ENCODE measurements at places on chromosomes 16 and 17.
A peak's percentile ranks its signal among the peaks of the same experiment; 100 is the strongest.

DNA sequence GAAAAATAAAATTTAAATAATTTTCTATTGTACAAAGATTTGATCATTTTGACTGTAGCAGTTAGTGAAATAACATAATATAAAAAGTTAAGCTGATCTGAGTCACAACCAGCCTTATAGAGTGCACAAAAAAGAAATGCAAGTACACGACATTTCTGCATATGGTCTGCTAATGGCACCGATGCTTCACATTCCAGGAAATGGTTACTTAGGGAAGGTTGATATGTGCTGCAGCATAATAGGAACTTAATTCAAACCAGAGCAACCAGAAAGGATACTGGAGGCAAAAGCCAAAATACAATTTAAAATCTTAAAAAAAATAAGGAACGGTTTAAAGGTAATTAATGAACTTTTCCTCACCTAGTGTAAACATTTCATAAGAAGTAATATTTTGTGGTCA is 10.0 kb upstream of the CFDP1 start:
- no peak for DNase-seq

DNA sequence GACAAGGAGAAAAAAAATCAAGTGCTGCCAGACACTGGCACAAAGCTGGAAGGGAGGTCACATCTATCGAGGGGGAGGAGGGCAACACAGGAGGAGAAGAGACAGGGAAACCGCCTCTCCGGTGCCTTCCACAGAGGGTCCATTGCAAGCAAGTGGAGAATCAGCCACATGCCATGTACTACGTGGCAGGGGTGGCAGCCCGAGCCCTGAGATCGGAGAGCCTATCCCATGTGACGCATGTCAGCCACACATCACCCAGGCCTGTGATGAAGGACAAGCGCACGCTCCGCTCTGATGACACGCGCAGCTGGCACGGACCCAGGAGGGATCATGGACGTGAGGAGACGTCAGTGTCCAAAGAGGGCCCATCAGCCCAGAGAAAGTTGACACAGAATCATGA is 30.1 kb downstream of the ADCY9 start:
- no peak for DNase-seq

DNA sequence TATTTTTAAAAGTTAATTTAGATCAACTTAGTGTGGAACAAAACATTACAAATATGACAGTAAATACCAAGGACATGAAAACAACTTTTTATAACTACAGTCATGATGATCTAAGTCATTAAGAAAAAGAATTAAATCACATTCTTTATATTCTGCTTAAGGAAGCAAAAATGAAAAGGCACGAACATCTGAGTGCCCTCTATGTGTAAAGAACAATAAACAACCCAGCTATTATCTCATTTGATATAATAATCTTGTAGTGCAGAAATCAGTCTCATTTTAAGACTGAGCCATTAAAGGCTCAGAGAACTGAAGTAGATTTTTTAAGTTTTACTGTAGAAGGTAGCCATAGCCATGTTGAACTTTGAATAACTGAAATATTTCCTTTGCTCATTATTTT is 13.4 kb downstream of the MYO1D start:
- DNase-seq: no peak

- DNase-seq: no peak
These were observed 178.2 kb downstream of the CHD9 start for GRCh38 chr16:53232826-53233529.

- DNase-seq: no peak
These were observed 612 bp downstream of the CISD3 start for GRCh38 chr17:38730526-38731379.

DNA sequence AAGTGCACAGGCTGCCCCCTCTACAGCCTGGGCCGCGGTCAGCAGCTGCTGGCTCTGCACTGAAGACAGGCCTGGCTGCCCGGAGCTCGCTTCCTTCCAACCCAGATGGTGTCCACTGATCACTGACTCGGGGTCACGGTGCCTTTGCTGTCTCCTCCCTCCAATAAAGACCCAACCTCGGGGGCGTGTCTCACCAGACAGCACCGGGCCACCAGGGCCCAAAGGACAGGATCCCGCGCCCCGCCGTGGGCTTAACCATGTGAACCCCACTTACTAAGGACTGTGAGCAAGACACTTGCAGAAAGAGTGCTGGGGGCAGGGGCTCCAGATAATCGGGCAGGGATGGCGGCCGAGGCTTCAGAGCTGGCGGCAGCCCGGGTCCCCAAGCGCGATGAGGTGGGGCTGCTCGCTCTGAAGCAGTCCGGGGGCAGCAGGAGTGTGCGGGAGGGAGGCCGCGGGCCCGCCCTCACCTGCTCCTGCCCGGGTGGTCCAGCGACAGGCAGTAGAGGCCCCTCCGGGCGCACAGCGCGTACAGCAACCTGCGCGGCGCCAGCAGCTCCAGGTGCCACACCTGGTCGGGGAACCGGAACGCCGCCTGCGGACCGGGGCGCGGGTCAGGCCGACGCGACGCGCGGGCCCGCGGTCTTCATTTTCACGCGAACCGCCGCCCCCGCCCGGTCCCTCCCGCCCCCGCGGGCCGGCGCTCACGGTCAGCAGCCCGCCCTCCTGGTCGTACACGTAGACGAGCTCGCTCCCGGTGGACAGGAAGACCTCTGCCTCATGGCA is 502 bp downstream of the FAAP100 start:
- DNase-seq: peak; percentile 37

GRCh38 chr17:40347319-40348135 is 17.0 kb downstream of the GJD3 start:
- DNase-seq: no peak

DNA sequence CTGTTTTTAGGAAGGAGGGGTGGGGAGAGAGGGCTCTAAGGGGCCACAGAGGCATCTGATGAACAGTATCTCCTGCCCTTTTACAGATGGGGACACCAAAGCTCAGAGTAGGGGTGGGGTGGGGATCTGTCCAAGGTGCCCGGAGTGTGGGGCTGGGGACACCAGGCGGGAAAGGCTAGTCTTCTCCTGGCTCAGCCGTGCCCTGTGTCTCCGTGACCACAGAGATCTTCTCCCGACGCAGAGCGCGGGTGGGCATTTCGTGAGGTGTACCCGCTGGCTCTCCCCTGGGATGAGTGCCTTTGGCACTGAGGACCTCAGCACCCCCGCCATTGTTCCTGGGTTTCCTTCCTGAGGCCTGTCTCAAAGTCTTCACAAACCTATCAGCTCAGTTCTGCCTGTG is 209.6 kb downstream of the NTN1 start:
- no peak for DNase-seq

DNA sequence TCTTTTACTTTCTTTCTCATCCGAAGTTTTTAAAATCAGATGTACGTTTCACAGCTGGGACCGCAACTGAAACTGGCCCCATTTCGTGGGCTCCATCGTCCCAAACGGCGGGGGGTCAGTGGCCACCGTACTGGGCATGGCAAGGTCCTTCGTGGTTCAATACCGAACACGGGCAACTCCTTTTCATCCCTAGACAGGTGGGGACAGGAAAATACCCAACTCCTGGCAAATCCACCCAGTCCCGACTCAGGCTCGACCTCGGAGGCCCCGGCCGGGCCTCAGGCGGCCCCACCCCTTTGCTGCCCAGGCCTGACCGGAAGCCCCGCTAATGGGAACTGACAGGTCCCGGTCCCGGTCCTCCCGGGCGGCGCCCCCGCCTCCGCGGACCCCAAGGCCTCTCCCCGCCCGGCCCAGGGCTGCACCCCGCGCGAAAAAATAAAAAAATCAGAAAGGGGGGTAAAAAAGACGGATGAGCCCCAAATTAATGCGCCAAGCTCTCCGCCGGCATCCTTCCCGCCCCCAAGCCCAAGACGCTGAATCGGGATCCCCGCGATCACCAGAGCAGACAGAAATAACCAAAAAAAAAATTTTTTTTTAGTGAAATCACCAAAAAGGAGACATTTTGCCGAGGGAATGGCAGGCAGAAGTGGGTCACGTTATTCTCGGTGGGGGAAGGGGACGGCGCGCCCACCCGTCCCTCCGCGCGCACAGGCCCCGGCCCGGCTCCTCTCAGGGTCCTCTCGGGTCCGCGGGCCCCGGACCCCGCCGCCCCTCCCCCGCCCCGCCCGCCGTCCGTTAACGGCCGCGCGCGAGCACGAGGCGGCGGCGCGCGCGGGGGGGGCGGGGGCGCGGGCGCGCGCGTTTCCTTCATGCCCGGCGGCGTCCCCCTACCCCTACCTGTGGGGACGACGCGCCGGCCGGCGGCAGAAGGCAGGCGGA is 562 bp downstream of the ZC3H7A start:
- DNase-seq: peak; percentile 36

DNA sequence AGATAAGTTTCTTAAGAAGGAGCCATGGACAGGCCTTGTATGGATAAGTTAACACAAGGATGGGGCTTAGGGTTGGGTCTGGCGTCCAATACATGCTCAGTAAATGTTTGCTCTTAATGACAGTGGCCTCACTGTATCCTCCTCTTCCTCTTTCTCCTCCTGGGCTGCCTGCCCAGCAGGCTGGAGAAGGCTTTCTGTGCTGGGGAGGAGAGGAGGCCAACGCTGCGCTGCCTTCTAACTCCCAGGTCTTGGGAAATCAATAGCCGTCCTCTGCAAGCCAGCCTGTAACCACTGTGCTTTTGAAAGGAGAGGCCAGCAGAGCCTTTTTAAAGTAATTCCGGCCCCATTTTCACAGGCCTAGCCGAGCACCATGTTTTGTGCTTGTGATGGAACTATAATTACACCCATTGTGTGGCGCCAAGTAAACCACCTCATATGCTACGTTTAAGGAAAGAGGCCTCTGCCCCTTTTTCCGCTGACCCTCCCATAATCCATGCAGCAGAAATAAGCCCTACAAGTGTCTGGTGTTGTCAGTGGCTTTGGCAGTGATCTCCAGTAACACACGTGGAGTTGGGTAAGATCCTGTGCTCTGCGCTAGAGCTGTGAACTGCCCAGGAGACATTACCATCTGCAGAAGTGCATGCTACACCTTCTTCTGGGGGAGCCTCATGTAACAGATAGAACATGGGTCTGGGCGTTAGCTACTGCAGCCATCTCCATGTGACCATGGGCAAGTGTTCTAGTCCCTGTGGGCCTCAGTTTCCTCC is 368.2 kb downstream of the SNX29 start:
- peak; percentile 5 for DNase-seq

GRCh38 chr17:17922070-17922614 is 50.1 kb downstream of the TOM1L2 start:
- no peak for DNase-seq

DNA sequence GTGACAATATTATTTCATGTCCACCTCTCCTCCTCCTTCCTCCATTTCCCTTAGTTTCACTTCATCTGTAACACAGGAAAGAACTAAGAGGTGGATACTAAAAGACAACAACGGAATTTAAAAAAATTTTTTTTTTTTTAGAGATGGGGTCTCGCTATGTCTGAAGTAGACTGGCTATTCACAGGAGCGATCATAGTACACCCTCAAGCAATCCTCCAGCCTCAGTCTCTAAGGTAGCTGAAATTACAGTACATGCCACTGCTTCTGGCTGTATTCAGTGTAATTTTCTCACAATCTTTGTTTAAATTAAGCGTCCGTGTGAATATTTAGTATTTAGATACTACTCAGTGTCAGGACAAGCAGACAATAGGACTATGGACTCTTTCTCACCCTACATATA is 35.6 kb downstream of the FBXL20 start:
- DNase-seq: no peak

DNA sequence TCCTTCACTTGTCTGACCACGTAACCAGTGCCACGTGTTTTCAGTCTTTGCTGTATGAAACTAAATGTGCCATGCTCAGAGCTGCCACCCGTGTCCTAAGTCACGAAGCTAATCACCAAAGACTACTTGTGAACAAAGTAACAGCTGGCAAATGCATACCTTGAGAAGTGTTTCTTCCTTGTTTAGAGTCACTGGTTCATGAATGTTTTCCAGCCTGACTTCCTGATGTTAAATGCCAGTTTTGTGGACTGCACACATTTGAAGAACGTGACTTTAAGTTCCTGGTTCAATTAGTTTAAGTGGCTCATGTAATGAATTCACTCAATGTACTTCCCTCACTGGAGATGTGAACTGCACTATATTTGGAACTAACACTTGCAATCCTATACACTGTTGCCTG is 19.9 kb upstream of the KPNB1 start:
- DNase-seq: peak; percentile 35

DNA sequence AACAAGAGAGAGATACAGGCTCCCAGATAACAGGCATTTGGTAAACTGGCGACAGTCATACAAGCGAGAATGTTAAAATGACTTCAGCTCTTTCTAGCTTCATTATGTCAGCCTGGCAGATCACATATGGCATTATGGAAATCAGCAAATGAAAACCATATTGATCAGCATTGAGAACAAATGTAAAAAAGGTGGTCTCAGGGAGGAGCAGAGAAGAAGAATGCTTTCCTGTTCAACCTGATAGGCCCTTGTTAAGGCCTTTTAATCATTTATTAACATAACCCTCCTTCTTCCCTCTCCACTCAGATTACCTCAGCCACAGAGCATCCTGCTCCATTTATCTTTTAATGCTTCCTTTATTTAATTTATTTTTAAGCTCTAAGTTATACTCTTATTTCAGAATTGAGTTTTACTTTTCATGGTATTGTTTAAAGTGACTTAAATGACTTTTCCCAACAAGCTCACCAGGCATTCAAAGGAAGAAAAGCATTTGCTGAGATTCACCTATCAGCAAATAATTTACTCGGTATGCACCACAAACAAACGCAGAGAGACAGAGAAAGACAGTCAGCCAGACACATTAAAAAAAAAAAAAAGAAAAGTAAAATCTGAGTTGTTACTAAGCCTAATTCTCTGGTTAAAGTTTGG is 243.9 kb upstream of the TBX2 start:
- DNase-seq: no peak

DNA sequence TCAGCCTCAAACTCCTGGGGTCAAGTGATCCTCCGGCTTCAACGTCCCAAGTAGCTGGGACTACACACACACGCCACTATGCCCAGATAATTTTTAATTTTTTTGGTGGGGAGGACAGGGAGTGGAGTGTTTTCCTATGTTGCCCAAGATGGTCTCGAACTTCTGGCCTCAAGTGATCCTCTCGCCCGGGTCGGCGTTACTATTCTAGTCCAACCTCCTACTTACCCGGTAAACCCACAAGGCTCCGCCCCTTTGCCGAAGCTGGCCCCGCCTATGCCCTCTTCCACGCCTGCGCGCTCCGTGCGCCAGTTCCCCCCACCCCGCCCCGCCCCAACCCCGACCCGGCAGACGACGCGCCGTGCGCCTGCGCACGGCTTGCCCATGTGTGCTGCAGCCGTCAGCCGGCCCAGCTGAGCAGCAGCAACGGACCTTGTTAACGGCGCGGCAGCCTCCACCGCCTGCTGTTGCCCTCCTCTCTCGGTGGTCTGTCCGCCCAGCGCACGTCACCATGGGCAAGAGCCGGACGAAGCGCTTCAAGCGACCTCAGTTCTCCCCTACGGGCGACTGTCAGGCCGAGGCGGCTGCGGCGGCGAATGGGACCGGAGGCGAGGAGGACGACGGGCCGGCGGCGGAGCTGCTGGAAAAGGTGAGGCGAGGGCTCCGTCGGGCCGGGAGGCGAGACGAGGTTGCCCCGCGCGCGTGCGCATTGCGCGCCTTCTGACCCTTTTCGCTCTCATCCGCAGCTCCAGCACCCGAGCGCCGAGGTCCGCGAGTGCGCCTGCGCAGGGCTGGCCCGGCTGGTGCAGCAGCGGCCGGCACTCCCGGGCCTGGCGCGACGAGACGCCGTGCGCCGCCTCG is at the start of gene HEATR3:
HEATR3 (plus strand) TSS at position 347 of the 858 bp plus-strand sequence; CDS start at position 509, 162 bp downstream.
- DNase-seq: peak; percentile 96

GRCh38 chr17:55284001-55284884 is 19.5 kb downstream of the HLF start:
- DNase-seq: no peak

- DNase-seq: peak; percentile 16
These were observed 5.2 kb downstream of the ARSG start for GRCh38 chr17:68296217-68297191.

- no peak for DNase-seq
These were observed 23.1 kb downstream of the MIS12 start for GRCh38 chr17:5509482-5509881.

GRCh38 chr17:78969865-78970264 is 9.9 kb downstream of the LGALS3BP start:
- no peak for DNase-seq

Data from inflammatory macrophage (primary cell).